ENCODE measurements at places on chromosomes 5 and 9.

GRCh38 chr9:2764353-2764752 is 47.0 kb downstream of the KCNV2 start:
- DNase-seq, result no peak

DNA sequence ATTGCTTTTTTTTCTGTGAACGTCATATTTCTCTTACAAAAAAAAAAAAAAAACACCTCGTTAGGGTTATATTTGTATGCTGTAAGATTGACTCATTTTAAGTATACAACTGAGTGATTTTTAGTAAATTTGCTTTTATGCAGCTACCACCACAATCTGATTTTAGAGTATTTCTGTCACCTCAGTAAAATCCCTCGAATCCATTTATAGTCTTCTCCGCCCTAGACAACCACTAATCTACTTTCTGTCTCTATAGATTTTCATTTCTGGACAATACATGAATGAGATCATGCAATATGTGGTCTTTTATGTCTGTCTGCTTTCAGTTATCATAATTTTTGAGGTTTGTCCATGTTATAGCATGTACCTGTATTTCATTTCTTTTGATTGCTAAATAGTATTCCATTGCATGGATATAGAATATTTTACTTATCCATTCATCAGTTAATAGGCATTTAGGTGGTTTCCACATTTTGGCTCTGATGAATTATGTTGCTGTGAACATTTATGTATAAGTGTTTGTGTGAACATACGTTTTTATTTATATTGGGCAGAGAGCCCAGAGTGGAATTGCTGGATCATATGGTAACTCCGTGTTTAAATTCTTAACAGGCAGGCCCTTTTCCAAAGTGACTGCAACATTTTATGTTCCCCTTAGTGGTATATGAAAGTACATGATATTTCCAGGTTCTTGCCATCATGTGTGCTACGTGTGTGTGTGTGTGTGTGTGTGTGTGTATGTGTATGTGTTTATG is 171.4 kb downstream of the SGCD start:
- DNase-seq, result no peak

- DNase-seq, result no peak
These were observed 256.7 kb downstream of the CDH12 start for GRCh38 chr5:22596404-22596970.

- DNase-seq, result no peak
These were observed 32.8 kb upstream of the CPEB4 start for GRCh38 chr5:173855162-173855994.

GRCh38 chr5:113178073-113178779 is 201.6 kb downstream of the DCP2 start:
- DNase-seq, result no peak

GRCh38 chr9:33180526-33181184 is 13.5 kb upstream of the B4GALT1 start:
- DNase-seq, result no peak

DNA sequence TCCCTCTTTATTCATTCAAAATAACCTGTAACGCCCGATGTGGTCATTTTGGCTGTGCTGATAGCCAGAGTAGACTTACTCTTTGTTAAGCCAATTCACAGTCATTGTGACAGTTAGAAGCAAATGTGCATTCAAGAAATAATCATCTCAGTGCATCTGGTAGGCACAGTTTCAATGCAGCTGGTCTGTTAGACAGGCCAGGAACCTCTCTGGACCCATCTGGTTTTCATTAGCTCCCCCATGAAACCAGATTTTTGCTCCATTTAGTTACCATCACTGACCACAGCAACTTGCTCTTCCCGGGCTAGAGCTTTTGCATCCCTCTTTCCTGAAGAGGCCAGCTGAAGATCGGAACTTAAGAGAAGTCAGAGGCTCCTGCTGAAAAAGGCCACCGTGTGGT is 284.2 kb downstream of the NSG2 start:
- DNase-seq, result no peak

- DNase-seq, result no peak
These were observed at the start of gene ADAMTSL1 for GRCh38 chr9:18473652-18474279. Gene ADAMTSL1, plus strand, starts transcription at chr9:18474153. Its CDS starts 80 bp downstream, at chr9:18474233.

- no peak for DNase-seq
These were observed 212.7 kb upstream of the PIK3R1 start for GRCh38 chr5:68002836-68003235.

- no peak for DNase-seq
These were observed 1363.5 kb downstream of the EFNA5 start for GRCh38 chr5:106307265-106307664.

All from stimulated activated CD8-positive, alpha-beta memory T cell treated with anti-CD3 and anti-CD28 coated beads, Interleukin-7, amount 100 ng/mL, for 1 hour (primary cell).